ENCODE measurements at places on chromosomes 2 and 18.

DNA sequence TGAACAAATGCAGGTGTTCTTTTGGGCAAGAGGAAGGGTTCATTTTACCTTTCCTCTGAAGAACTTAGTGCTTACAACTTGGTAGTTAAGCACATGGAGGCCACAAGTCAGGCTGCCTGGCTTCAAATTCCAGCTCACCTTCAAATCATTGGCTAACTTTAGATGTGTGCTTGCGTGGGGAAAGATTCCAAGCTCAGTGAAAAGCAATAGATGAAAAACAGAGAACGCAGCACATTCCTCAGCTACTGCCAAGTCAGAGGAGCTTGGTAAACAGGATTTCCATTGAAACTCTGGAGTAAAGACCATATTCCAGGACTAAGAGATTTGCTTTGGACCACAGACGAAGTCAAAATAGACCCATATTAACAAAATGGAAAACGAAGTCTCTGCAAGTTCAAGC is 96.3 kb upstream of the ASB18 start:
- no peak for DNase-seq

DNA sequence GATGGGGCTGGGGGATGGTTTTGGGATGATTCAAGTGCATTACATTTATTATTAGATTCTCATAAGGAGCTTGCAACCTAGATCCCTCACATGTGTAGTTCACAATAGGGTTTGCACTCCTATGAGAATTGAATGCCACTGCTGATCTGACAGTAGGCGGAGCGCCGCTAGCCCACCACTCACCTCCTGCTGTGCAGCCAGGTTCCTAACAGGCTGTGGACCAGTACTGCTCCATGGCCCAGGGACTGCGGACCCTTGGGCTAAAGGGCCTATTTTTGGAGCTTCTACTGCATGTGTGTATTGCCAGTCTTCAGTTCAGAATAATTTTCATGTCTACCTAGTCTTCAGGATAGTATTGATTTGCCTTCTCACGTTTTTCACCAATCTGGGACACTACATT is 165.3 kb upstream of the TWIST2 start:
- no peak for DNase-seq

DNA sequence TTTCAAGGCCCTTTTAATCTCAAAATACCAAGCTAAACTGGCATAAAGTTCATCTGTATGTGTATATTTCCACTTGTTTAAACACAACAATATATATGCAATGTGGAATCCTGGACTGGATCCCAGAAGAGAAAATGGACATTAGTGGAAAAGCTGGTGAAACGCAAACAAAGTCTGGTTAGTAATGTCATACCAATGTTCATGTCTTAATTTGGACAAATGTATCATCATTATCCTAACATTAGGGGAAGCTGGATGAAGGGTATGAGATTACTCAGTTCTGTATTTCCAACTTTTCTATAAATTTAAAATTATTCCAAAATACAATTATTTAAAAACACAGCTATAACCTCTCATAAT is 3.8 kb downstream of the SP3 start:
- peak; percentile 43 for DNase-seq

DNA sequence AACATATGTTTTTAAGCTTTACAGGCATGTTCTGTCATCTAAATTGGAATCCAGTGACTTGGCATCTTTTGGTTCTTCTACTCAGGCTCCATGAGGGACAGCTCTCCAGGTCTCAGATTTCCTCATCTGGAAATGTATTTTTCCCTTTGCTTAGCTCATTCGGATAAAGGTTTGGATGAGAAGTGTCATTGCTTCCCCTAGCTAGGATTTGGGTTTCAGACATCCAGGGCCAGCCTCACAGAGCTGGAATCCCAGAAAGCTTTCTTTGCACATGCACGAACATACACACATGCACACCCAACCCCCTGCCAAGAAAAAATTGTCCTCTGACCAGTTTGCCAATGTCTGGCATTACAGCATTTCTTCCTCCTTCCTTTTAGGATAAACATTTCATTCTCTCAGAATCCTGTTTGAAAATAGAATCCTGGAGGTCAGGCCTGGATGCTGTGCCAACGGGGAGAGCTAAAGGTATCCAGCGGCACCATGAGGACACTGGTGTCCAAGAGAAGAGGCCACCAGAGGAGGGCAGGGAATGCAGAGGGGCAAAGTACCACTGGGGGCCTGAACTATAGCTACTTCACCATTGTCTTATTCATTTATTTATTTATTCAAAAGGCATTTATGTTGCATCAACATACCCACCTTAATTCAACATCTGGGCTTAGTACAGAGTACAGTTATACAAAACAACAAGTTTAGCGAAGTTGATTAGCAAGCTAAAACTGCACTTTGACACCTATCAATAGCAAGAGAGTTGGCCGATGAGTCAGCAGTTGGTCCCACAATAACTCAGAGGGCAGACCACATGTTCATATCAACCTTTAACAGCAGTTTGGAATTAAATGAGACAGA is 97.9 kb upstream of the ATL2 start:
- no peak for DNase-seq

GRCh38 chr2:221422516-221423209 is 149.4 kb downstream of the EPHA4 start:
- peak; percentile 15 for DNase-seq

GRCh38 chr2:217806482-217806765 is 196.4 kb downstream of the TNS1 start:
- no peak for DNase-seq

- DNase-seq, result no peak
Observed at GRCh38 chr2:111022633-111023032, 98.1 kb upstream of the BCL2L11 start.

GRCh38 chr2:24237313-24237712 is 62.5 kb downstream of the FAM228A start:
- DNase-seq, result no peak

- no peak for DNase-seq
Observed at GRCh38 chr2:240139666-240140393, 628 bp downstream of the OTOS start.

GRCh38 chr2:218418717-218419458 is at the start of gene VIL1:
TSS of gene VIL1 (plus strand) at chr2:218419123. CDS start at chr2:218423779, 4,656 bp downstream.
- DNase-seq, result no peak

- no peak for DNase-seq
Observed at GRCh38 chr2:207681431-207681830, 30.0 kb upstream of the CCNYL1 start.

- DNase-seq, result peak; percentile 99
Observed at GRCh38 chr2:105487142-105488069, 88.6 kb upstream of the FHL2 start.

DNA sequence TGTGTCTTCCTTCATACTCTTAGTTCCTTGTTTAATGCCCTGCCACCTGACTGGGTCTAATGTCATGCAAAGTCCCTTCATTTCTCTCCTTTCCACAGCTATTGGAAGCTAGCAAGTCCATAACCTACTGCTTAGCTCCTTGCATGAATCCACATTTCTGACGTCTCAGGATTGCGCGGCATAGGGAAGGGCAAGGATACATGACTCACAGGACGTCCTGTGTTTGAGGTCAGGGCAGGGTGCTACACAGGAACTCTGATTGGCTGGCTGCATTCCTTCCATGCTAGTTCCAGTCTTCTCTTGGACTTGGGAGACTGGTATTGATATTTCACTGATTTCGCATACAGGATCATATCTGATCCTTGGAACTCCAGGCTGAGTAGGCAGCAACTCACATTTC is 137.9 kb downstream of the CDH2 start:
- peak; percentile 56 for DNase-seq

DNA sequence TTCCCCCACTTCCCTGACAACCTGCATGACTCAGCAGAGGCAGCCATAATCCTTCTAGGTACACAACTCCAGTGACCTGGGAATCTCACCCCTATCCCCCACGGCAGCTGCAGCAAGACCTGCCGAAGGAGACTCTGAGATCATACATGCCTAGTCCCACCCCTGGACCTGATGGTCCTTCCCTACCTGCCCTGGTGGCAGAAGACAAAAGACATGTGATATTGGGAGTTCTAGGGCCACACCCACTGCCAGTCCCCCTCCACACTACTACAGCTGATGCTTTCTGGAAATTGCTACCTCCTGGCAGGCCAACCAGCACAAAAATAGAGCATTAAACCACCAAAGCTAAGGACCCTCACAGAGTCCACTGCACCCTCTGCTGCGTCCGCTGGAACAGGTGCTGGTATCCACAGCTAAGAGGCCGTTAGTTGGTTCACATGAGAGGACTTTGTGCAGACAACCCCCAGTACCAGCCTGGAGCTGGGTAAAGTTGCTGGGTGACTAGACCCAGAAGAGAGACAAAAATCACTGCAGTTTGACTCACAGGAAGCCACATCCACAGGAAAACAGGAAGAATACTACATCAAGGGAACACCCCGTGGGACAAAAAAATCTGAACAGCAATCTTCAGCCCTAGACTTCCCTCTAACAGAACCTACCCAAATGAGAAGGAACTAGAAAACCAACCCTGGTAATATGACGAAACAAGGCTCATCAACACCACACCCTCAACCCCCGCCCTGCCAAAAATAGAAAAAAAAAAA is 12.5 kb downstream of the MARCO start:
- DNase-seq, result no peak

DNA sequence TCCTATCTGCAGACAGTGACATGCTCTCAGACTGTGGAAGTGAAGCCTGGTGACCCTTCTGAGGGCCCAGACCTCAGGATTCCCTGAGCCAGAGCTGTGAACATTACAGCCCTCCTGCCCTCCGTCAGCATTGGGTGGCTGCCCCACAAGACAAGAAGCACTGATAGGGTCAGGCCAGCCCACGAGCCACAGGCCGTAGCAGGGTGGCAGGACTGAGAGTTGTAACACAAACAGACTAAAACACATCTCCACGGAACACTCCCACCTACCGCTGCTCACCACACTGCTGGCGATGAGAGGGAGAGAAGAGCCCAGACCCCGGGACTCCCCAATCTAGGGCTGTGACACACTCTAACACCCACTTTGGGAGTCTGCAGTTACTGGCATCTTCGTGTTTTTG is 264.8 kb upstream of the FSIP2 start:
- no peak for DNase-seq

DNA sequence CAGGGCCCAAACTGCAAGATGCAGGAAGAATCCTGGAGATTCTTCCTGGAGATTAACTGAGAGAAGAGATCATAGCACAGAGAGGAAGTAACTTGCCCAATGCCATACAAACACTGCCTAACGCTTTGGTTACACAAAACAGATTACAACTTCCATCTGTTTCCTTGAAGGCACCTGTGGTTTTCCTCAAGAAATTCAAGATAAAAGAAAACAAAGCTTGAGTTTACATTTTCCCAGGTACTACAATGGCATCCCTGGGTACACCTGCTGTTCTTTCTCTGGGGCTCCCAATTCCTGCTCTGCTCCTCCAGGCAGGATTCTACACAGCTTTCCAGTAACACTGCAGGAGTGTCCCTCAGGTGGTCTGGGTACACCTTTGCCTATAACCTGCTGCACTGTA is 781.9 kb upstream of the ID2 start:
- DNase-seq, result no peak

- no peak for DNase-seq
Observed at GRCh38 chr2:233093721-233094120, 33.6 kb downstream of the INPP5D start.

- DNase-seq, result no peak
Observed at GRCh38 chr2:73997813-73998212, 13.1 kb downstream of the TET3 start.

DNA sequence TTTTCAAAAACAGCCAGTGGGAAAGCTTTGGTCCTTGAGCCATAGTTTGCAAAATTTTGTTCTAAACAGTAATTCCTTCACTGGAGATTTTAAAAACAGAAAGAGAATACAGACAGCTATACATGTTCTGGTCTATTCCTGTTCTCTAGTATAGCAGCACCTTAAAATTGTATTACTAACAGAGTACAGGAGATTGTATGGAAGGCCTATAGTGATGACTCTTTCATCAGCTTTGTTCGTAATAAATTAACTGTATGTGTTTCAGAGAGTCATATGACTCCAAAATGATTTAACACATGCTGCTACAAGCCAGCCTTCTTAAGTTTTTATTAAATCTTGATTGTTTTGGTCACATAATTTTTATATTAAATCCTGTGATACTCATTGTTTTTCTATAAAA is 1124.6 kb upstream of the FAM98A start:
- no peak for DNase-seq

DNA sequence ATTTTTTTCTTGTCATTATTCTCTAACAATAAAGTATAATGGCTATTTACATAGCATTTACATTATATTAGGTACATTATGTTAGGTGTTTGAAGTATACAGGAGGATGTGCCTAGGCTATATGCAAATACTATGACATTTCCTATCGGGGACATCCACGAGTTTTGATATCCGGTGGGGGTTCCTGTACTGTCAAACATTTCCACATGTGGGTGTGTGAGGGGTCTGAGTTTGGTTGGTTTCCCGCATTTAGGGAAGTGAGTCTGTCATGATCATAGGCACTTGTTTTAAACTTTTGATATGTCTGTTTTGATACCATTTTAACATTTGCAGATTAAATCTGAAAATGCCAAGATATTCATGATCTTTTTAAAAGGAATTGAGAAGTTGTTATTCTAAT is 76.0 kb downstream of the CEP192 start:
- no peak for DNase-seq

DNA sequence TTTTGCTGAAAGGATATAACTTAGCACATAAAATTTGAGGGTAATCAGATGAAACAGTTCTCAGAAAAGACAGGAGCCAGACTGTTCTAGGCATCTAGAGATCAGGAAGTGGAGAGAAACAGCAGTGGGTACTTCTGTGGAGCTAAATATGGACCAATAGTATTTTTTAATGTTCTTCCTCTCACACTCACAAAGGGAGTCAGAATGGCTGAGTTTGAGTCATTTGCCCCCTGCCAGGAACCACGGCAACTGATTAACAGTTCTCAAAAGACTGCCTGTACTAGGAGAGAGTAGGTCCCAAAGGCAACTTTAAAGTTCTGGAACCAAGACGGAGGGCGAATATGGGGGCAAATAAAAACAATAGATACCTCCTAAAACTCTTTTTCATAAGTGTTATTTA is 107.5 kb downstream of the GULP1 start:
- DNase-seq, result peak; percentile 82

- no peak for DNase-seq
Observed at GRCh38 chr2:219280651-219281050, 1.5 kb downstream of the DNAJB2 start.

- DNase-seq, result peak; percentile 77
Observed at GRCh38 chr2:214193943-214194342, 216.9 kb upstream of the VWC2L start.

All from EH (cell line).